ENCODE measurements at places on chromosomes 5 and 9. TPM values are rescaled to one million over a fixed set of nuclear protein-coding genes. Genes with fewer than 3 reads are reported as not detected.

Gene PCDHGB4
- 13.6 TPM for total RNA-seq

Gene POLR3G
- 7.8 TPM for total RNA-seq

Gene TRAF1
- total RNA-seq: 4.2 TPM

Gene PCDHGB2
- 1.4 TPM for total RNA-seq

Gene GPR150
- total RNA-seq: not detected

DNA sequence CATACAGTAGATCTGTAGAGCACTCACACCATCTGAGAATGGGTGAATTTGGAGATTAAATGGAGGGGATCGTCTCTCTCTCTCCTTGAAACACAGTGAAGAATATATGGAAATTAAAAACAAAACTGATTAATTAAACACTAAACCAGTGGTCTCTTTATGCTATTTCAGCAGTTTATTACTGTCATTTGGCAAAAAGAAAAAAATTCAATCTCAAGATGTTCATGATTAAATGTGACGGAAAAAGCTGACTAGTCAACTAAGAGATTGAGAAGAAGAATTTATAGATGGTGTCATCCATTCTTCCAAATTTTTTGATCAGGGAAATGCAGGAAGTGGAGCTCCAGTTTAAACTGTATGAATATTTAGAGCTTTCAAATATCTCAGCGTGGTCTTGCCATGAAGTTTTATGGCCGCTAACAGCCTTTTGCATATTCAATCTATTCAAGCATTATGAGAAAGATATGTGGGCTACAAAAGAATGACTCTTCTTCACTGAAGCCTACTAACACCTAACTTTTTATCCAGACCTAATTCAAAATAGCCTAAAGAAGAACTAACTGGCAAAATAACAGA lies 121.6 kb upstream of the DPYSL3 start:
- no peaks in the 10 kb centered on the region for H3K36me3 ChIP-seq
- no peak overlapping the region for H3K27ac ChIP-seq

All from astrocyte (in vitro differentiated cells and primary cell).